ENCODE measurements at places on chromosomes 11 and 22. TPM values are rescaled to one million over a fixed set of nuclear protein-coding genes. Genes with fewer than 3 reads are reported as not detected.

- H3K4me1 ChIP-seq: peaks cover 2% of the 10 kb centered on the region
- DNase-seq: no peak
- no peak overlapping the region for H3K27ac ChIP-seq
- H3K36me3 ChIP-seq: no peaks in the 10 kb centered on the region
Observed at GRCh38 chr22:19665784-19666672, 48.3 kb upstream of the SEPTIN5 start.

- no peak for DNase-seq
- no peak overlapping the region for H3K27ac ChIP-seq
- peaks cover 10% of the 10 kb centered on the region for H3K27me3 ChIP-seq
- no peak overlapping the region for H3K4me3 ChIP-seq
- peaks cover 22% of the 10 kb centered on the region for H3K36me3 ChIP-seq
Observed at GRCh38 chr11:77320351-77320750, 18.9 kb upstream of the GDPD4 start.

GRCh38 chr22:41539146-41540005 is 4.9 kb downstream of the POLR3H start:
- H3K36me3 ChIP-seq: peaks cover 3% of the 10 kb centered on the region
- H3K27me3 ChIP-seq: no peaks in the 10 kb centered on the region
- H3K27ac ChIP-seq: no peak overlapping the region
- no peak for DNase-seq
- no peak overlapping the region for H3K4me3 ChIP-seq

The PDE2A gene
- total RNA-seq: not detected

The OR4D5 gene
- not detected for total RNA-seq
